ENCODE measurements at places on chromosomes 2 and 18.

DNA sequence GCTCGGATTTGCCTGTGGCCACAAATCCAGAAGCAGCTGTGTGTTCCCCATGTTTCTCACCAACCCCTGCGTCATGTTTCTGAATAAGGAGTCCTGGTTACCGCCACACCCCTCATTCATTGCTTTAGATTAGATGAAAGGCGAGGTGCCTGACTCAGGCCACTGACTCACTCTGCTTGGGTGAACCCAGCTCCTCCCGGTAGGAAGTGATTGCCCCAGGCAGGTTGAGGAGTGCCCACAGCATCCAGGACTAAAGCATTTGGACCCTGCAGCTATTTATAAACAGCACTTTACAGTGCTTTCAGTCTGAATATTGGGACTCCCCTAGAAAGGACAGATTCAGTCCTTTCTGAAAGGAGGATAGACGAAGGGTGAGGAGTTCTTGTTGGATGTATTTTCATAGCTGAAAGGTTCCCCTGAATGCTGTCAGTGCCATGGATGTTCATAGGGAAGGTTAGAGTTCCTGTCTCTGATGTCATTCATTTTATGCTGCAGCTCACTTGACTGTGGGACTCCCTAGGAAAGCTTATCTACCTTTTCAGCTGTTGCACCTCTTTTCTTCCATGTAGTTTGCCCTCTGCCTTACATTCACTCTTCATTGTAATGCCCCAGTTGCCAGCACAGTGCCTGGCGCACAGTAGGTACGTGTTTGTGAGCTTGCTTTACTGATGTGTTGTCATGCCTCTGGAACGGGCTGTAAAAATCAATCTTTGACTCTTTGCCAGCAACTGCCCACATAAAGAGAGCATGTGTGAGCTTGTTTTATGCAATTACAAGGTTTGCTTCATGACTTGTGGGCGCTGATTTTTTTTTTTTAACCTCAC is 14.9 kb downstream of the ITGA6 start:
- DNase-seq, result peak; percentile 80

DNA sequence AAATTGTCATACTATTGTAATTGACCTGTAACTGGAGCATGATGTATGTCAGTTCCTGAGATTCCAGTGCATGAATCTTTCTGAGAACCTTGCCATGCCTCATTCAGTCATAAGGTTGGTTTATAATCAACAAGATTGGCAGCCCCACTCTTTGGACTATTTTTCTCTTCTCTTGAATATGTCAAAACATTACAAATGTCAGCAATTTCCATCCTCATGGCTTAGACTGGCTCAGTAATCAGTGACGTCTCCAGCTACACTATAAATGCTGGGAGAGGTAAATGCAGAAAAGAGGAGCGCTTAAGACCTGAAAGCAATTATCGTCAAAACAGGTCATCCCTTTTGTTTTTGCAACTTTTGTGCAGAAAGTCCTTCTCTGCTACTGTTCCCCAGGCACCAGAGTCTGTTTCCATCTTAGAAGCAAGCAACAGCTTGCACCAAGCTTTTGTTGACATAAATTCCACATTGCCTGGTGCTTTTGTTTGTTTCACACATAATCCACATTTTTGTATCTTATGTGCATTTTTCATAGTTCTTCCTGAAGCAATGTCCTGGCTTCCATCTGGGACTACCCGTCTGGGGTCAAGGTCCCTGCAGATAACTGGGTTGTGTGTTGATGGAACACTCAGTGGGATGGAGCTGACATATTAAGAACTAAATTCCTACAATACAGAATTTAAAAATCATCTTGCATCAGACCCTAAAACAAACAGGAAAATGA is 149.8 kb downstream of the OSR1 start:
- no peak for DNase-seq

- DNase-seq, result no peak
These were observed 124.9 kb downstream of the TNS1 start for GRCh38 chr2:217877866-217878265.

- DNase-seq, result no peak
These were observed 111.1 kb upstream of the RBBP8 start for GRCh38 chr18:22822024-22822423.

DNA sequence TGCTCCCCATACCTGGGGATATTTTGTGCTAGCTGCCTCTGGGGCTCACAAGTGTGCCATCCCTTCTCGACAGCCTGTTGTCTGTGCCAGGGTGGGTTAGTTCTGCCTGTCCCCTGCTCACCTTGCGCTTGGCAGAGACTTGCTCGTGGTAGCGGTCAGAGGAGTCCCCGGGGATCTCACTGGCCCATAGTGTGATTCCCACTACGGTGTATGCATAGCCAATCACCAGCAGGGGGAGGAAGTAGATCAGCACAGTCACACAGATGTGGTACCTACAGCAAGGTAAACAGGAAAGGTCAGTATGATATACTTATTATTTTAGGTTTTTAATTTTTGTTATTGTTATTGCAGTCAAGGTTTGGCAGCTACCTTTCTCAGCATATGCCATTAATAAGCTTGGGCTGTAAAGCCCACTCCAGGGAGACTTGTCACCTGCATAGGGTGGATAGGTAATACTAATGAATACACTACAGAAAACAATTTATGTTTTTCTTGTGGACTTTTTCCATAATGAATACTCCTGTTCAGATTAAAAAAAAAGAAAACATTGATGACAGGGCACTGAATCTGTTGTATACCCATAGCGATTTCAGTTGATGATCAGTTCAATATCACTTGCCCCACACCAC is 95.2 kb downstream of the POLE4 start:
- DNase-seq, result peak; percentile 56

DNA sequence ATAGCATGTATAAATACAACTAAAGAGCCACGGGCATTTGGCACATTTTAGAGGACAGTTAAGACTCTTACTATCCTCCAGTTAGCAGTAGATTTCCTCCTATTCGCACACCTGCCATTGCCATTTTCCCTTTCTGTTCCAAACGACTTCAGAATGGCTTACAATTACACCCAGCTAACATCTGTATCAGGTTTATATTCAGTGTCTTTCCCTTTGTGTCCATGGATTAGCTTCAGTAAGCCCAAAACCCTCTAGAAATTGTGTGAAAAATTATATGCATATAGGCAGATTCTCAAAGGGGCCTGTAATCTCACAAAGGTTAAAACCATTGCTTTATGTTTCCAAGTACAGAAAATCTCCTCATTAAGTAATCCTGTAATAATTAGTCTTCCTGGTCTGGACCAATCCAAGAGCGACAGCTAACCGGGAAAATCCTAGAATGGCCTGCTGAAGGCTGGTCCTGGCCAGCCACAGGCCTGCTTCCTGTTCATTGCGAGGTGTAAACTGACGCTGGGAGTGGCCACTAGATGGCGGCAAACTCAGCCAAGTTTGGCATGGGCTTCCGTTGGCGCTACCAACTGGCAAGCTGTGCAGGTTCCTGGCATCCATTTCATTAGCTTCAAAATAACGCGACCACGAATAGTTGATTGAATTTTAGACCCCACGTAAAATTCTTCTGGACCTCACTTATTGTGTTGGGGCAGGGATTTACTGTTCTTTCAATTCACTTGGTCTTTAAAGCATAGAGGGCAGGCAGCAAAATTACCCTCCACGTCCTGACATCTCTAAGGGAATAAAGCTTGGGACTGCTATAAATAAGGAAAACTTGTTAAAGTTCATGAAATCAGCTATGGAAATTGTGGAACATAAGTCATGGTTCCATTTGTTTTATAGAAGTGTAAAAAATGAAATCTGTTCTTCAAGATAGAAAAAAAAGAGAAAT is 17.1 kb downstream of the ARHGAP25 start:
- peak; percentile 87 for DNase-seq

DNA sequence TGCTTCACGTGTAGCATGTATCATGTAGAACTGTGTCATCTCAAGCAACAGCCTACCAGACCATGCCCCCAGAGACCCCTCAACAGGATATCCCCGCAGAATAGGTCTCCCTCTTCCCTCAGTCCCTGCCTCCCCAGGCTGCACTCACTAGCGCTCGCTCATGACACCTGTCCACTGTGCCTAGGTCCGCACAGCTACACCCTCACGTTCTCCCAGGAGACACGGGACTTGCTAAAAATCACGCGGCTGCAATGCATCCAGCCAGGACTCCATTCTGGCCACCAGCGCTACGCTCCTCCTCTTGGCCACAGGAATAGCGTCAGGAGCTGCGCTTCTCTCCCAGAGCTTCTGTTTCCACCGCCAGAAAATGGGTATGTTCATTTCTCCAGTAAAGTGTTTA is 2.5 kb downstream of the PXDN start:
- DNase-seq, result no peak

DNA sequence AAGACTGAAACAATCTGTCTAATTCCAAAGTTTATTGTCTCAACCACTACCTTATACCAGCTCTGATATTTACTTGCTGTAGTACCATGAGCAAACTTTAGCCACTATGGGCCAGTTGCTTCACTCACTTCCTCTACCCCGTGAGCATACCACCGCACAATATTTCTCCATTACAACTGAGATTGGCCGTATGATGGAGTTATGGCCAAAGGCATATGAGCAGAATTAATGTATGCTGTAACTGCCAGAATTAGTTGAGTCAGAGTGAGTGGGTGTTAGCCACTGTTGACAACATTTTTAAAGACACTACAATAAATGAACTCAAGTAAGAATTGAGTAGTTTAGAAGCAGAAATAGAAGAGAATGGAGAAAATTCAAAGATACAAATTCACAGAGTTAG is 69.7 kb downstream of the LRATD1 start:
- DNase-seq, result no peak

DNA sequence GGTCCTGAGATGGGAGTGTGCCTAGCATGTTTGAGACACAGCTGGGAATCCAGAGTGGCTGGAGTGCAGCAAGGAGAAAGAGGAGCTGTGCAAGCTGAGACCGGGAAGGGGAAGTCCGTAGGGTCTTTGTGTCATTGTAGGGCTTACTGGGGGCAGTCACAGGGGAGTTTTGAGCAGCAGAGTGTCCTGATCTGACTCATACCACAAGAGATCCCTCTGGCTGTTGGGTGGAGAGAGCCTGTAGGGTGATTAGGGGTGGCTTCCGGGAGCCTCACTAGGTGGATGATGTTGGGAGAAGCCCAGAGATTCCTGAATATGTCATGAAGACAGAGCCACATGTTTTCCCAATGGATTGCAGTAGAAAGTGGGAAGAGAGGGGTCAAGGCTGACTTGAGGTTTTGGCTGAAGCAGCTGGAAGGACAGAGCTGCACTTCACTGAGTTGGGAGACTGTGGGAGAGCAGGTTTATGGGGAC is 30.9 kb downstream of the FHOD3 start:
- no peak for DNase-seq

DNA sequence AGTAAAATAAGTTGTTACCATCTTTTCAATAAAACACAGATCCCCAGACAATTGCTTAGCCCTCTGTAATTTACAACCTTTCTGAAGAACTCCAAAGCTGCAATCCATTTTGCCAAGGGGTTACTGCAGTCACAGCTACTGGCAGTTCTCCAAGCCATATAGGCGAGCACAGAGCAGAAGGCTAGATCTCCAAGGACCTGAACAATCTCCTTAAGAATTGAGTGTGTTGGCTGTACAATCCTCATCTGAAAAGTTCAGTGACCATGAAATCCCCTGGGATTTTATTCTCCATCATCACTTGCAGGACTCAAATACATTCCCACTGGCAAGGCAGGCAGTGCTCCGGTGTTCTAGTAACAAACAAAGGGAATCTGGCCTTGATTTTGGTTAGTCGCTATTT is 103.9 kb upstream of the LRP1B start:
- DNase-seq, result no peak

- no peak for DNase-seq
These were observed 226.2 kb downstream of the PIEZO2 start for GRCh38 chr18:10923141-10923540.

DNA sequence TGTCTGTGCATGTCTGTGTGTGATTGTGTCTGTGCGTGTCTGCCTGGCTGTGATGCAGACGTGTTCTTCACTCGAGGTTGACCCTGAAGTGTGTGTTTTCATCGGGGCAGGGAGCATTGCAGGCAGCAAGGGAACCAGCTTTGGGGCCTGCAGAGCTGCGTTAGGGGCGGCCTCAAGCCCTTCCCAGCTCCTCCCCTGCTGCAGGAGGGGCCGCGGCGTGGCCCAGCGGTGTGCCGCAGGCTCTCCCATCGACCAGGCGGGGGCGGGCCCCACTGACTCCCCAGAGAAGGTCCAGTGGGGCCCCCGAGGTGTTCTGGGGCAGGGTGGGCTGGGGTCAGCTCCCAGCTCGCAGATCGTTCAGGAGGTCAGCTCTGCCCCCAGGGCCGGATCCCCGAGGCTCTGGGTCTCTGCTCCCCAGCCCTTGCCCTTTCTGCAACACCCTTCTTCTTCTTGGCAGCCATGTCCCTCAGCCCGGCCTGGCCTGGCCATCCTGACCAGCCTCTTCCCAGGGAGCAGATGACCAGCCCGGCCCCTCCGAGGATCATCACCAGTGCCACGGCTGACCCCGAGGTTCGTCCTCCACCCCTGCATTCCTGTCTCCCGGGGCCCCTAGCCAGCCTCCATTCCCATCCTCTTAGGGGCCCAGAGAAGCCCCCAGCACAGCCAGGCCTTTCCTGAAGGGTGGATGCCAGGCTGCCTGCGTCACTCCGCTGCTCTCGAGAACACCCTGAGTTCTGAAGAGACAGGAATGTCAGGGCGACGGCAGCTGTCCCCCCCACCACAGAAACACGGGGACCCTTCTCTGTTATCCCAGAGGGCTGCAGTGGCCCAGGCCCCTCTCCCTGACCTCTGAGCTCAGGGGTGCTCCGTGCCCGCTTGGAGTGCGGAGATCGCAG is 11.1 kb upstream of the KLHL30 start:
- no peak for DNase-seq

DNA sequence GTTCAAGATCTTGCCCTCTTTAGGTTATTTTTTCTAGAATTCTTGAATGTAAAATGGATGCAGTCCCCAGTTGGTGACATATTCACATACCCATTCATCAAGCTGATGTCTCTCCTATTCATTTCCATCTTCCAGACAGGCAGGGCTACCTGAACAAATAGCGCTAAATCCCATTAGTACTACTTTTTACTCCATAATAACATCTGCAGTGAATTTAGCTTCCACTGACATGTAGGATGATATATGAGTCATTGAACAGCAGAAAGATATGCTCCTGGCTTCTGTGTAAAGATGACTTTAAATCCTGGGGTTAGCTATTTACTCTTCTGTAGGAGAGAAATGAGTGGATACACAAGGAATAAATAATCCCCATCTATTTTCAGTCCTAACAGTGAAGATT is 194.7 kb downstream of the RND3 start:
- no peak for DNase-seq

DNA sequence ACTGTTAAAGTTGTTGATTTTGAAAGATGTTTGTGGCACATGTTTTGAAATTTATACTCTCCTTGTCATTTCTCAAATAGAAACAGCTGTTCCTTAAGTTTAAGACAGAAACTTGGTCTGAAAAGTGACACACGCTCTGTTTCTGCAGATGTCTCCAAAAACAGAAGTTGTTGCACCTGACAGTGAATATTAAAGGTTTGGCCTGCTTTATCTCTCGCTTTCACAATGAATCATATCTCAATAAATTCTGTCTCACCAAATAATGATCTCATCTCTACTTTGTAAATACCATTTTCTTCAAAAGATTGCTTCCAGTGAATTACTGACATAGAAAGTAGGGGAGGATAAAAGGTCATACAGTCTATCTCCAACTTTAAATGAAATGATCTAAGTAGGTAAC is 294.9 kb upstream of the SYT4 start:
- DNase-seq, result no peak
